CD4-positive, alpha-beta T cell treated with Interleukin-21 for 1 hour (primary cell): ENCODE measurements at places on chromosomes 2 and 18.

DNA sequence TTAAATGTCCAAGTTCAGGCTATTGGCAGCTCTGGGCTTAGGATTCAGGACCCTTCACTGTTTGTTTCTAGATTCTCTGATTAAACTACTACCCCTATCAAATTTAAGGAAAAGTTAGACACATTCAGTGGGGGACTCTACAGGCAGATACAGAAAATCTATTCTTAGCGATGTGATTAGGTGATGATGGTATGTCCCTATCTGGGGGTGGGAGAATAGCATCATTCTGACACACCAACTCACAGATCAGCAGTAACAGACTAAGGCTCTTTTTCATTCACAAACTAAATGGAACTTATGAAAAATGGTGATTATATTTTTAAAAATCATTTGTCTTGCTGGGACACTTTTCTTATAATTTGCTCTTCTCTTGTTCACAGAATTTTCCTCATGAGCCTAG lies 232.9 kb upstream of the CDH2 start:
- no peak for DNase-seq

DNA sequence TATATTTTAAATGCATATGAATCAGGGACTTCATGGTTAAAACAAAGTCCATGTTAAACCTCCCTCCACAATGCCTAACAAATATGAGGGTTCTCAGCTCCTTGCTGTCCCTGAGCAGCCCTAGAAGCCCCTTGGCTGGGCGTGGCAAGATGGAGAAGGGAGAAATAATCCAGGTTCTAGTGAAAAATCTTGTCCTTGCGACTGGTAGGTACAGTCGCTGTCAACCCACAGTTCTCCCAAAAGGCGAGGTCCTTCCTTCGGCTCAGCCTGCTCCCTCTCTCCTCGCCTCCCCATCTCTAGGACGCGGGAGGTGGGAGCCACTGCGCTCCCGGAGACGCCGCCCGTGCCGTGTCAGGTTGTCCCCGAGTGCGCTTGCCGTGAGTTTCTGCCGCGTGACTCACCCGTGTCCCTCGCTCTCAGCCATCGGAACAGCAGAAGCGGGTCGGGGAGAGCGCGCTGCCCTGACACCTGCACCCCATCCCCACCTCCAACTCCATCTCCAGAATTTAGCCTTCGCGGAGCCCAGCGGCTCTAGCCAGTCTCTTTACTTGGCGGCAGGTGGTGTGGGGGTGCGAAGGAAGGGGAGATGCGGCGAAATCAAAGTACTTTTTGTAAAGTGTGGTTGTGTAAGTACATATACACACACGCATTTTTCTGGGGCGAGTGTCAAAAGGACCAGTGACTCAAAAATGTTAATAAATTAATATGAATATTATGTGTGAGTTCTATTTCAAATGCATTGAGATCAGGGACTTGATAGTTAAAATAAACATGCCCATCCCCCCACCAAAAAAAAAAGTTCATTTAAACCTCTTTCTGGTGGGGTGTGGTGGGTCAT lies 65.1 kb upstream of the TMEM17 start:
- no peak for DNase-seq

GRCh38 chr18:61756244-61756643 lies 136.6 kb downstream of the RNF152 start:
- DNase-seq, result no peak

DNA sequence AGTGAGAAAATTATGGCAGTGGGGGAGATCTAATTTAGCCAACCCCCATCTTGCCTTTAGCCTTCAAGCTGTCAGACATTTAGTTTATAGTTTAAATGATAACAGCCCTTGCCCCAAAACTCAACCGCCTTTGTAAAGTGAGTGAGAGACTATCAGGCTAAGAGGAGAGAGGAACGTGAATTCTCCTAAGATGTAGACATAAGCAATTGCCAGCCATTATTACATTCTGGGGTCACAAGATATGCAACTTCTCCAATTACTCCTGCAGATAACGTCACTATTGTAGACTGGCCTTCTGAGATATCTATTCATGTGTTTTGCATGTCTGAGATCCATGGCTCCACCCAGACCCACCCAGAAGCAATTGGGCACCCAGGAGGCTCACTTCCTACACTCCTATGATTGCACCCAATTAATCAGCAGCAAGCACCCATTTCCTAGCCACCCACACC lies 307.3 kb downstream of the NBAS start:
- no peak for DNase-seq

DNA sequence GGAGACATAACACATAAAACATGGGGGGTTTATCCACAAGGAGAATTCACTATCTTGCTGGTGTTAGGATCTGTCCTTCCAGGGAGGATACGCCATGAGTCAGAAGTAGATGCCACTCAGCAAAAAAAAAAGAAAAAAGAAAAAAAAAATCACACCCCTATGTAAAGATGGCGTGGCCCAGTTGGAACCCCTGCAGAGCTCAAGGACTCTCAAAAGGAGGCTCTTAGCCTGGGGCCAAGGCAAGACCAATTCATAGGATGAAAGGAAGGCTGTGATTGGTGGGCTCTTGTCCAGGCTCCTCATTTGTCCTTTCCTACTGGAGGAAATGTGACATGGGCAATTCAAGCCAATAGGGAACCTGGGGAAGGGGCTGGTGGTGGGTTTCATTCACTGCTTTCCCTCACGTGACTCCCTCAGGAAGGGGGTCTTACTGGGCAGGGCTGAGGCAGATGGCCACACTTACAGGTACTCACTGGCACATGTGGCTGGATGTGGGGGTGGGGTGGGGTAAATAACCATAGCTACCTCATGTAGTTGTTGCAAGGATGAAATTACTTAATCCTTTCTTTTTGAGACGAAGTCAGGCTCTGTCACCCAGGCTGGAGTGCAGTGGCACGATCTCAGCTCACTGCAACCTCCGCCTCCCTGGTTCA lies 38.7 kb upstream of the HAAO start:
- DNase-seq, result no peak

DNA sequence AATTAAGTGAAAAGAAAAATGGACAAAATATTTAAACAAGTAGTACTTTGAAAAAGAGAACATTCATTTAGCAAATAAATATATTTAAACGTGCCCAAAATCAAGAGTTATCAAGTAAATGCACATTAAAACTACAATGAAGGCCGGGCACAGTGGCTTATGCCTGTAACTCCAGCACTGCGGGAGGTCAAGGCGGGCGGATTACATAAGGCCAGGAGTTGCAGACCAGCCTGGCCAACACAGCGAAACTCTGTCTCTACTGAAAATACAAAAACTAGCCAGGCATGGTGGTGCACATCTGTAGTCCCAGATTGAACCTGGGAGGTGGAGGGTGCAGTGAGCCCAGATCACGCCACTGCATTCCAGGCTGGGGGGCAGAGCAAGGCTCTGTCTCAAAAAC lies 9.8 kb downstream of the STAM2 start:
- no peak for DNase-seq

GRCh38 chr2:197889041-197889440 lies 84.6 kb downstream of the PLCL1 start:
- DNase-seq, result peak; percentile 68
